Glomerular endothelial cell (primary cell): ENCODE measurements at places on chromosomes 3 and 15. TPM values are rescaled to one million over a fixed set of nuclear protein-coding genes. Genes with fewer than 3 reads are reported as not detected.

Gene CSPG5
- total RNA-seq, result 0.18 and 0.48 TPM in 2 replicates

Gene SUMF1
- 55.5 and 78.6 TPM in 2 replicates for total RNA-seq

Gene APOD
- 2.8 and 8.6 TPM in 2 replicates for total RNA-seq

Gene GPR27
- total RNA-seq, result 0.19 TPM in 1 of 2 replicates, not detected in the other

Gene IL1RAP
- 8.1 and 12.5 TPM in 2 replicates for total RNA-seq

Gene CCDC33
- total RNA-seq, result not detected in 2 replicates

Gene IL5RA
- total RNA-seq, result not detected in 2 replicates

Gene ACP3
- not detected in 2 replicates for total RNA-seq
